ENCODE measurements at places on chromosomes 2 and 18. TPM values are rescaled to one million over a fixed set of nuclear protein-coding genes. Genes with fewer than 3 reads are reported as not detected.

Gene UGT1A4
- 0.80 TPM for total RNA-seq

Gene ALPP
- not detected for total RNA-seq

Gene TGFA
- 42.6 TPM for total RNA-seq

Gene G6PC2
- not detected for total RNA-seq

Gene TMEFF2
- not detected for total RNA-seq

Gene ICA1L
- 1.5 TPM for total RNA-seq

Gene SMC6
- total RNA-seq, result 24.4 TPM

Gene NEMP2
- 3.8 TPM for total RNA-seq

Gene HAAO
- total RNA-seq, result 4.1 TPM

Gene SKA1
- total RNA-seq, result 7.0 TPM

Gene SERPINB11
- total RNA-seq, result 7.1 TPM

Gene ALK
- total RNA-seq, result 0.04 TPM

Gene LIMS4
- total RNA-seq, result 0.20 TPM

Gene PROC
- 0.20 TPM for total RNA-seq

Gene RMC1
- 17.4 TPM for total RNA-seq

Gene SOWAHC
- 46.2 TPM for total RNA-seq

Gene FAM210A
- total RNA-seq, result 14.6 TPM

Gene ITGAV
- 28.1 TPM for total RNA-seq

Gene ANKRD30B
- total RNA-seq, result not detected

Gene SH3BP4
- total RNA-seq, result 10.7 TPM

Gene UGT1A6
- total RNA-seq, result 11.2 TPM

Gene PSME4
- 43.3 TPM for total RNA-seq

Gene PSMD1
- total RNA-seq, result 84.0 TPM

Gene UXS1
- total RNA-seq, result 18.2 TPM

Gene TTN
- 1.5 TPM for total RNA-seq

Gene NFATC1
- 1.8 TPM for total RNA-seq

Gene VIT
- total RNA-seq, result 2.6 TPM

Gene TLX2
- not detected for total RNA-seq

Gene IL36A
- total RNA-seq, result 167 TPM

Gene MAL
- total RNA-seq, result 382 TPM

Gene ZNF532
- total RNA-seq, result 28.3 TPM

Gene OSBPL6
- total RNA-seq, result 6.5 TPM

Gene POLE4
- 42.4 TPM for total RNA-seq

Gene CGREF1
- 0.96 TPM for total RNA-seq

Gene ARID5A
- total RNA-seq, result 3.0 TPM

Gene DPY30
- total RNA-seq, result 55.9 TPM

Gene MAP2
- 6.4 TPM for total RNA-seq

Gene CERS6
- total RNA-seq, result 14.8 TPM

Gene PAX8
- 6.1 TPM for total RNA-seq

Gene RFTN2
- total RNA-seq, result 1.5 TPM

Gene SIX3
- not detected for total RNA-seq

Gene GCG
- total RNA-seq, result not detected

Gene MC5R
- total RNA-seq, result 0.28 TPM

Gene AMER3
- total RNA-seq, result not detected
